Neural crest cell (in vitro differentiated cells): ENCODE measurements at places on chromosomes 6 and 20. TPM values are rescaled to one million over a fixed set of nuclear protein-coding genes. Genes with fewer than 3 reads are reported as not detected.
A peak's percentile ranks its signal among the peaks of the same experiment; 100 is the strongest.

DNAAF9 gene
- 13.2 and 13.5 TPM in 2 replicates for total RNA-seq

RBPJL gene
- not detected in 2 replicates for total RNA-seq

FOXS1 gene
- not detected in 2 replicates for total RNA-seq

SIRPD gene
- not detected in 2 replicates for total RNA-seq

CST5 gene
- not detected in 2 replicates for total RNA-seq

RIPOR2 gene
- 2.9 and 3.5 TPM in 2 replicates for total RNA-seq

DNA sequence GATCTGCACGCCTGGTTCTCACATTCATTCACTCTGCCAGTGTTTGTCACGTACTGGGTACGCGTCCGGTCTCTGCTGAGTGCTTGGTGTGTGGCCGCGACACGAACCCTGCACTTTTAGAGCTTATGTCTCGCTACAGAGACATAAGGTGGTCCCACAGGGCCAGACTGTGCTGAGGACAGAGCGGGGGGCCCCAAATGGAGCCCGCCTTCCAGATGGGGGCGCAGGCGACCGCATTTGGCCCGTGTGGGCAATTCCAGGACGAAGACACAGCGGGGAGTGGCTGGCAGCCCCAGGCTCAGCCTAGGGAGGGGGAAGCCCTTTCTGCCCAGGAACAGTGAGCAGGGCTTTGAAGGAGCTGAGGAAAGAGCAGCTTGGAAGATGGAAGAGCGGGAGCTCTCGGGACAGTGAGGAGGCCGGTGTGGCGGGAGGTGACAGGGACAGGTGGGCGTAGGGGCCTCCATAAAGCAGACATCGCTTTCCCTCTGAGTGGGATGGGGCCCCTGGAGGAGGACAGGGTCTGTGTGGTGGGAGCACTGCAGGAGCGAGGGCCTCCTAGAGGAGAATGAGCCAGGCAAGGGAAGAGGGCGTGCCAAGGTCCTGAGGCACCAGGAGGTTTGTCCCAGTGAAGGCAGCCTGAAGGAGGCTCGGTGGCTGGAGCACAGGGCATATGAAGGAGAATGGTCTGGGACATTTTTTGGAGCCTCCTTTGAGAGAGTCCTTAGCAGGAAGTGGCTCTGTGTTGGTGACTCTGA, 7.8 kb upstream of the MTG2 start:
- H3K4me1 ChIP-seq, result no peaks in the 10 kb centered on the region
- H3K4me3 ChIP-seq, result no peak overlapping the region
- H3K36me3 ChIP-seq, result peaks cover 9% of the 10 kb centered on the region
- no peak overlapping the region for H3K27ac ChIP-seq

DNA sequence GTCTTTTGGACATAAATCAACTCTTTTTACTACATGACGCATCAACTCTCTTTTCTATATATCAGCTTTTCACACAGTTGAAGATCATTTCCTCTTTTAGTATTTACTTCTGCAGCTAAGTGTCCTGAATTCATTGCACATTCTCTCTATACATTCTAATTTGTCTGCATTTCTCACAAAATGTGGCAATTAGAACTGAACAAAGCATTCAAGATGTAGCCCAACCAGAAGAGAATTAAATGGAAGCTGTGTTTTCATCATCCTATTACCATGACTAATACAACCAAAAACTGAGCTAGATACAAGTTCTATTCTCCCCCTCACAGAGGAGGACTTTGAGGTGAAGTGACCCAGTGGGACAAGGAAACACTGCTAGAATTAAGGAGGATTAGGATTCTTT, 86.9 kb downstream of the PLCG1 start:
- no peak overlapping the region for H3K27ac ChIP-seq
- no peak overlapping the region for H3K4me3 ChIP-seq
- H3K4me1 ChIP-seq, result peaks cover 10% of the 10 kb centered on the region
- no peaks in the 10 kb centered on the region for H3K27me3 ChIP-seq
- H3K36me3 ChIP-seq, result peaks cover 3% of the 10 kb centered on the region

DNA sequence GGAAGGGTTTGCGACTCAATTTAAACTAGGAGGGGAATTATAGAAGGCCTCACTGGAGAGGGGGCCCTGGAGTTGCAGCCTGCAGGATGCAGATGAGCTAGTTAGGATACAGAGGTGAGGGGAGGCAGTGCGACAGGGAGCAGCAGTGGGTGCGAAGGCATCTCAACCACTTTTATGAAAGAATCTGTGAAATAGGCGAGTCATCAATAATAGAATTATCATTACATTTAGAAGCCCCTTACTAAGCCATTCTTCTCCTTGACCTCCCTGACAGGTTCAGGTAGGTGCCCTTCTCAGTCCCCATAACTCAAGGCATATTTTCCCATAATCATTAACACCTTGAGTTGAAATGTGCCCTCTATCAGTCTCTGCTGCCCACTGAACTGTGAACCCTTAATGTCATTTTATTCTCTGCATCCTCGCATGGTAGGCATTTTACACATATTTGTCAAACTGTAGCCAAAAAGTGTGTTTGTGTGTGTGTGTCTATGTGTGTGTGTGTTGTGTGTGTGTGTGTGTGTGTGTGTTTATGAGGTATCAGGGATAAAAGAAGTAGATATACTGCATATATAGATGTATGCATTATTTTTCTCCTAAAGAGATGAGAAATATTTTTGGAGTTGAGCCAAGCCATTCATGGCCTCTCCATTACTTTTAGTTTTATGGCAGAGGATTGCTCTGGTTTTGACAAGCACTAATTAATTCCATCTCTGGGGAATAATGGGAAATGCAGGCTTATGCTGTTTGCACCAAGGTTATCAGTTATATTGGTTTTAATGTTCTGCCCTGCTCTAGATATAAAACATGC, 898.8 kb downstream of the KIF16B start:
- no peak overlapping the region for H3K4me3 ChIP-seq
- DNase-seq, result no peak
- H3K27ac ChIP-seq, result no peak overlapping the region
- H3K36me3 ChIP-seq, result no peaks in the 10 kb centered on the region
- no peaks in the 10 kb centered on the region for H3K27me3 ChIP-seq

DNA sequence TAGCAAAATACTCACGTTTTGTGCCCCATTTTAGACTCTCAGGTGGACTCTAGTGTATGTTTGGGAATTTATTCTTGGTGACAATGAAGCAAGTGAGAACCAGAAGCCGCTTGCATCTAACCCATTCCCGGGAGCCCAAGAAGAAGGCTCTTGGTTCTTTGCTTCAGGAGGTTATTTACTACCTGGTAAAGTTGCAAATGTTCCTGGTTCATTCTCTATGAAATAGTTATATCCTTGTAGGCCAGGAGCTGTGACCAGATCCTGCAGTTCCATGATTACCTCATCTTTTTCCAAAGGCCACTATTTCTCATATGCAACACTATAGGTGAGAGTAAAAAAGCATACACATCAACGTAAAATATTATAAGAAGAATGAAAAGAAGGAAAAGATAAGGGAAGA, 60.9 kb upstream of the FABP7 start:
- peaks cover 11% of the 10 kb centered on the region for H3K36me3 ChIP-seq
- no peak overlapping the region for H3K4me3 ChIP-seq
- DNase-seq, result no peak

GRCh38 chr20:11544029-11544678, 373.5 kb upstream of the BTBD3 start:
- DNase-seq, result peak; percentile 67
- no peaks in the 10 kb centered on the region for H3K27me3 ChIP-seq
- H3K4me1 ChIP-seq, result peaks cover 21% of the 10 kb centered on the region
- H3K4me3 ChIP-seq, result no peak overlapping the region
- H3K36me3 ChIP-seq, result no peaks in the 10 kb centered on the region

DNA sequence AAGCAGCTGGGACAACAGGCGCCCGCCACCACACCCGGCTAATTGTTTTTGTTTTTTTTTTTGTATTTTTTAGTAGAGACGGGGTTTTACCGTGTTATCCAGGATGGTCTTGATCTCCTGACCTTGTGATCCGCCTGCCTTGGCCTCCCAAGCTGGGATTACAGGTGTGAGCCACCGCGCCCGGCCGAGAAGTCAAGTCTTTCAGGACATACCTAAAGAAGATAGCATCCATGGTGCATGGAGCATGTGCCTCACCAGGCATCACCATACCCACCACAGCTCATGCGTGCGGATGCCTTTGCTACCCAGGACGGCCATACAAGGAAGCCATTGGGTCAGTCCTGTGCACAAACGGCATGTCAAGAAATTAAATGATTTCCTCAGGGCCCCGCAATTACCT, 60.8 kb downstream of the DACT2 start:
- no peak overlapping the region for H3K4me3 ChIP-seq
- no peak overlapping the region for H3K27ac ChIP-seq
- H3K36me3 ChIP-seq, result no peaks in the 10 kb centered on the region
- DNase-seq, result no peak
- peaks cover 6% of the 10 kb centered on the region for H3K27me3 ChIP-seq

- no peak overlapping the region for H3K4me3 ChIP-seq
- no peak for DNase-seq
- no peaks in the 10 kb centered on the region for H3K27me3 ChIP-seq
- H3K36me3 ChIP-seq, result no peaks in the 10 kb centered on the region
Measured at GRCh38 chr20:4959592-4959991, 41.7 kb downstream of the SLC23A2 start.

DNA sequence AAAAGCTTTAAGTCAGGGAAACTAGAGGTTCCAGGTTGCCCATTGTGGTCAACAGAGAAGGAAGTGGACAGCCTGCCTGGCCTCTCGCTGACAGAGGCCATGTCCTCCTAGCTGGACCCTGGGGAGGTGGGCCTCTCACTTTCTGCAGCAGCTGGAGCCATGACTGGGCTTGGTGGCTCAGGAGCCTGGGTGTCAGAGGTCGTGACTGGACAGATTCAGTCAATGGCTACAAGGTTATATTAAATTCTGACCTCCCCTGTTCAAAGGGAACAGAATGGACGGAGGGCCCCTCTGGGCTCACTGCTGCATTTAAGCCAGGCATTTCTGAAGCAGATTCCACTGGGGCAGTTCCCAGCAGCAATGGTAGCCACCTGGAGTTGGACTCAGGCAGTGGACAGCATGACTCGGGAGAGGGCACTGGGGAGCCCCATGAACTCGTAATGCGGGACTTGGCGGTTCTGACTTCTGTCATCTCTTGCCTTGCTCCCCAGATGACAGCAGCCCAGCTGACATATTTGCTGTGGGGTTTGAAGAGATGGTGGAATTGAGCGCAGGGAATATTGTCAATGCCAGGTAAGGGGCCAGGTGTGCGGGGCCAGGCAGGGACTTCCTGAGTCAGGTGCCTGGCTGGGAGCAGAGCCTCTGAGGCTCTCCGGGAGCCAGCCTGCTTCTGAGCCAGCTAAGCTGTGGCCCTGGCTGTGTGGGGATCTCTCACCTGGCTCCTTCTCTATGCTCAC, 86.7 kb downstream of the SYNJ2 start:
- DNase-seq, result no peak
- no peaks in the 10 kb centered on the region for H3K36me3 ChIP-seq
- H3K27ac ChIP-seq, result no peak overlapping the region
- H3K4me1 ChIP-seq, result peaks cover 36% of the 10 kb centered on the region
- no peaks in the 10 kb centered on the region for H3K27me3 ChIP-seq

- no peaks in the 10 kb centered on the region for H3K36me3 ChIP-seq
- no peaks in the 10 kb centered on the region for H3K27me3 ChIP-seq
- no peak for DNase-seq
- H3K27ac ChIP-seq, result no peak overlapping the region
- peaks cover 9% of the 10 kb centered on the region for H3K4me1 ChIP-seq
Measured at GRCh38 chr20:38110525-38111178, 54.4 kb downstream of the TGM2 start.

DNA sequence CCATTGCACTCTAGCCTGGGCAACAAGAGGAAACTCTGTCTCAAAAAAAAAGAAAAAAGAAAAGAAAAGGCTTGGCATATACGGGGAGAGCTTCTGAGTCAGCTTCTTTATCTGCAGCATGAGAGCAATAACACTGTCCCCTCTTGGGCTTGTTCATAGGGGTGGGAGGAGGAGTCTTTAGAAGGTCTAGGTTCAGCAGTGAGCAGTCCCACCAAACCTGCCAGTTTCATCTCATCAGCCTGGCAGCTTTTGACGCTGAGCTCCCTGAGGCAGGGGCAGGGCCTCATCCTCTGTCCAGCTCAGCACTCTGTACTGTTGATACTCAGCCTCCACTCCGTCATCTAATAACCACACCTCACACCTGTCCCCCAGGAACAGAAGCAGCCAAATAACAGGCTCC, 5.6 kb upstream of the C6orf132 start:
- DNase-seq, result no peak
- no peaks in the 10 kb centered on the region for H3K36me3 ChIP-seq
- peaks cover 29% of the 10 kb centered on the region for H3K27me3 ChIP-seq
